ENCODE measurements at places on chromosomes 16 and 17.
A peak's percentile ranks its signal among the peaks of the same experiment; 100 is the strongest.

DNA sequence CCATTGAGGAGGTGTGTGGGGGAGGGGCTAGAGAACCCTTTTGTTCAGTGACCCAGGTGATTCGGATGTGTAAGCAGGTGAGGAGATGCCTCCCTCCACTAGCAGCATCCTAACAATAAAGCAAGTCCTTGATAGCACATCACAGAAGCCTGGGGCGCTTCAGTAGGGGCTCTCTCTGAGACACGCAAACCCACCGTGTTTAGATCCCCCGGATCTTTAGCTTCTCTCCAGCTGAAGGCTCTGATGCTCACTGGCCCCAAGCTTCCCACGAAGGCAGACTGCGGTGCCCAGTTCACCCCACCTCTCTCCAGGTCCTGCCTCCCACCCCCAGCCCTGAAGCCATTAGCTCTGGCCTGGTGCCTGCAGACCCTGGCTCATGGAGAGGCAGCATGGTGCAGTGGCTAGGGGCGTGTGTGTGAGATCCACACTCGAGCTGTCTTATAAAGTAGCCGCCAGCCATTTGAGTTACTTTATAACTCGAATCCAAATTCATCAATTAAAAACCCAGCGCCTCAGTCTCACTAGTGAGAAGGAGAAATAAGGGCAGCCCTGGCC lies 204.7 kb upstream of the TNRC6C start:
- no peak for DNase-seq

DNA sequence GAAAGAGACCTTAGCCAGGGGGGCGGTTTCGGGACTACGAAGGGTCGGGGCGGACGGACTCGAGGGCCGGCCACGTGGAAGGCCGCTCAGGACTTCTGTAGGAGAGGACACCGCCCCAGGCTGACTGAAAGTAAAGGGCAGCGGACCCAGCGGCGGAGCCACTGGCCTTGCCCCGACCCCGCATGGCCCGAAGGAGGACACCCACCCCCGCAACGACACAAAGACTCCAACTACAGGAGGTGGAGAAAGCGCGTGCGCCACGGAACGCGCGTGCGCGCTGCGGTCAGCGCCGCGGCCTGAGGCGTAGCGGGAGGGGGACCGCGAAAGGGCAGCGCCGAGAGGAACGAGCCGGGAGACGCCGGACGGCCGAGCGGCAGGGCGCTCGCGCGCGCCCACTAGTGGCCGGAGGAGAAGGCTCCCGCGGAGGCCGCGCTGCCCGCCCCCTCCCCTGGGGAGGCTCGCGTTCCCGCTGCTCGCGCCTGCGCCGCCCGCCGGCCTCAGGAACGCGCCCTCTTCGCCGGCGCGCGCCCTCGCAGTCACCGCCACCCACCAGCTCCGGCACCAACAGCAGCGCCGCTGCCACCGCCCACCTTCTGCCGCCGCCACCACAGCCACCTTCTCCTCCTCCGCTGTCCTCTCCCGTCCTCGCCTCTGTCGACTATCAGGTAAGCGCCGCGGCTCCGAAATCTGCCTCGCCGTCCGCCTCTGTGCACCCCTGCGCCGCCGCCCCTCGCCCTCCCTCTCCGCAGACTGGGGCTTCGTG lies at the start of gene MAPT:
Gene MAPT (plus strand): TSS at position 533 of the 763 bp plus-strand sequence. CDS start 67,784 bp downstream, outside the sequence.
- DNase-seq, result peak; percentile 95

DNA sequence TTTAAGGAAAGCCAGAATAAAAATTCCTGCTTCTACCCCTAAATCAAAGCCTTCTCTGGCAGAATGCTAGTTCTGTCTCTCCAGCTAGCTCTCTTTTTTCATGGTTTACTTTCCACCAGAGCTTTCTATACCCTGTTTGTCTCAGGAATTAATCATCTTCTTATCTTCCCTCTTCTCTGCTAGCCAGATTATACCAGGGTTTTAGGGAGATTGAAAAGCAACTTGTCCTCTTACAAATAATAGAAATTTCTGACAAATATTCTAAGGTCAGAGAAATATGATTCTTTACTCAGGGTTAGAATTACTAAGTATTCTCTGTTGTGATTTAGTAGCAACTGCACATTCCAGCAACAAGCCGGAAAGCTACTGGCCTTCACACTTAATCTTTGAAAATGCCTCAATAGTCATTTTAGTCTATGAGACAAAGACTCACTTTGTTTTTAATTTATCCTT lies 166.4 kb downstream of the TANC2 start:
- no peak for DNase-seq

- DNase-seq, result no peak
These were observed 326.8 kb upstream of the N4BP1 start for GRCh38 chr16:48936811-48937210.

DNA sequence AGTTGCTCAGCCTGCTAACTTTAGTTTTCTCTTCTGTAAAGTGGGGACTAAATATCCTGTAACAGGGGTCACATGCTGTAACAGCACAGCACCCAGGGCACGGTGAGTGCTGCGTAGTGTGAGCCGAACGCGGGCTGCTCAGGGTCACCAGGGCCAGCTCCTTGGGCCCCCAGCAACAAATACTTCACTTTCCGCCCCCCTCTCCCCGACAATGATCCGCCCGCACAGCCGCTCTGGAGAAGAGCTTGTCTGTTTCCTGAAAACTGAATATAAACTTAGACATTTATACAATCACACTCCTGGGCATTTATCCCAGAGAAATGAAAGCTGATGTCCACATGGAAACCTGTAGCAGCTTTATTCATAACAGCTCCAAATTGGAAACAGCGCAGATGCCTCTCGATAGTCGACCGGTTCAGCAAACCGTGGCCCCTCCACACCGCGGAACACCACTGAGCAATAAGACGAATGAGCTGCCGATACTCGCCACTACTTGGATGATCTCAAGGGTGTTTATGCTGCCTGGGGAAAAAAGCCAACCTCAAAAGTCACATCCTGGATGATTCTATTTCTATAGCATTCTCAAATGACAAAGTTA lies 267.2 kb downstream of the PARN start:
- DNase-seq, result no peak

DNA sequence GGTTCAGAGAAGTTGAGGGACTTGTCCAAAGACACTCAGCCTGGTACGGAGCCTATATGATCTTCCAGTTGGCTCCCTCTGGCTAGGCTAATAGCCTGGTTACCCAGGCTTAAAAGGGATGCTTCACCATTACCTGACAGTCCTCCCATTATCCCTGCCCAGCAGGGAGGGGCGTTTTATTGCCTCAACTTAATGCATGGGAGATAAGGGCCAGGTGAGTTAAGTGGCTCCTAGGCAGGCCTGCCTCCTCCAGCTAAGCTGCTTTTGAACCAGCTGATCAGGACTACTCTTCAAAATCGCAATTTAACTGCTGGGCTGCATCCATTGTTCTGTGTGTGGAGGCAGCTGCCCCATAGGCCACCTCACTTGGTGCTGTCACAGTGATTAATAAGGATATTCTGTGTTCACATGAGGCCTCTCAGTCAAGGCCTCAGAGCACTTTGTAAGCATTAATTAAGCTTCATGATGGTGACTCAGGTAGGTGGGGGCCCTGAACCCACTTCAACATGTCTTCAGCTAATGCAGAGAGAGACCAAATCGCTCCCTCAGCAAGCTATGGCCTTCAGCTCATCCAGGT lies 27.9 kb downstream of the SMPD3 start:
- no peak for DNase-seq

GRCh38 chr16:10824111-10824893 lies 5.7 kb upstream of the TVP23A start:
- no peak for DNase-seq

DNA sequence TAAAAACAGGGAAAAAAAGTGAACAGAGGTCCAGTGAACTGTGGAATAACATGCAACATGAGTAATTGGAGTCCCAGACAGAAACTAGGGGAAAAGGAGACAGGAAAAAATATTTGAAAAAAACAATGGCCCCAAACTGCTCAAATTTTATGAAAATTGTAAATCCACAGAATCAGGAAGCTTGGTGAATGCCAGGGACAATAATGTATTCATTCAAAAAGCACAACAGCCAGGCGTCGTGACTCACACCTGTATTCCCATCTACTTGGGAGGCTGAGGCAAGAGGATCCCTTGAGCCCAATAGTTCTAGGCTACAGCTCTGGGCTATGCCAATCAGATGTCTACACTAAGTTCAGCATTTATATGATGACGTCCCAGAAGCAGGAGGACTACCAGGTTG lies 23.7 kb downstream of the NCOR1 start:
- DNase-seq, result no peak

DNA sequence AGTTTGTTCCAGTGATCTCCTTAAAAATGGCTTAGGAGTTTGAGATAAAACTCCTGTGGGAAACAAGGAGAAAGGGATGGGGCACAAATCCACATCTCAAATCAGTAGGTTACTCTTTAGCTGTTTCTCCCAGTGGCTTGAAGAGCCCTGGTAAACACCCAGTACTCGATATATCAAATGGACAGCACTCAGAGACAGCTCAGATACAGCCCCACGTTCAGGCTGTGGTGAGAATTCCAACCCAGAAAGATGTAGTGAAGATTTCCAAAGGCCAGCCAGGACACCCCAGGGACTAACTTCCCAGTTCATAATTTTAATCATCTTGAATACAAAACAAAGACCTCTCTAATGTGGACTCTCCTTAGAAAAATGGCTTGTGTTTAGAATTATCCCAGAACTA lies 6.4 kb upstream of the VEZF1 start:
- DNase-seq, result no peak

GRCh38 chr17:7884581-7885366 lies 3.8 kb upstream of the CHD3 start:
- peak; percentile 20 for DNase-seq

DNA sequence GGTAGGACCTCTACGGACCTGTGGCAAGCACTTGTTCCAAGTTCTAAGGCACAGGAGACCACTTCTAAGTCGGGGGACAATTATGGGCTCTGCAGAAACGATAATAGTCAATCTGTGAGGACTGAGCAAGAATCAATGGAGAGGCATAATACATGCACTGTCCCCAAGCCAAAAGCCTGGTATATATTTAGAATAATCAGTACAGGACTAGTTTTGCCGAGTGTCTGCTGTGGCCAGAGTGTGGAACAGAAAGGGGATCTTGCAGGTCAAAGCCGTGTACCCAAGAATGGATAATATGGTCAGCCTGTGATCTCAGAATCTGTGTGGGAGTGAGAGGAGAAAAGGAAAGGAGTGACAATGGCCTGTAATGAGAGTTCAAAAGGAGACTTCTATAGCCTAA lies 80.2 kb upstream of the GNAO1 start:
- no peak for DNase-seq

DNA sequence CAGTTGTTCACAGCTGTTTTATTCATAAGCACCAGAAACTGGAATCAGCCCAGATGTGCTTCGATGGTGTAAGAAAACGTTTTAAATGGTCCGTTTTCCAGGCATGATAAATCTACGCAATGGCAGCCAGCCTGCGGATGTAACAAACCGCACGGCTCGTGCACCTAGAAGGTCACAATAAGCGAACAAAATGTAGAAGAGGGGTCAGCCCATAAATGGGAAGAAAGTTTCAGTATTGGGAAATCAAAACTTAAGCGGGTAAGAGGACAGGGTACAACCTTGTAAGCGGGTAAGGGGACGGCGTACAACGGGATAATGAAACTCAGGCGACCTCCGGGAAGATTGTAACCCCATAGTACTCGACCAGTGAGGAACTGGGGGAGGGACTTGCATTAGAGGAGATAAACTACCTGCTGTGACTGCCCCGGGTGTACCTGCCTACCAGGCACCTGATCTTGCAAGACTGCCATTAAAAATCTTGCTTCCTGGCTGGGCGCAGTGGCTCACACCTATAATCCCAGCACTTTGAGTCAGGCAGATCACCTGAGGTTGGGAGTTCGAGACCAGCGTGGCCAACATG lies 66.6 kb downstream of the ANKRD11 start:
- no peak for DNase-seq

DNA sequence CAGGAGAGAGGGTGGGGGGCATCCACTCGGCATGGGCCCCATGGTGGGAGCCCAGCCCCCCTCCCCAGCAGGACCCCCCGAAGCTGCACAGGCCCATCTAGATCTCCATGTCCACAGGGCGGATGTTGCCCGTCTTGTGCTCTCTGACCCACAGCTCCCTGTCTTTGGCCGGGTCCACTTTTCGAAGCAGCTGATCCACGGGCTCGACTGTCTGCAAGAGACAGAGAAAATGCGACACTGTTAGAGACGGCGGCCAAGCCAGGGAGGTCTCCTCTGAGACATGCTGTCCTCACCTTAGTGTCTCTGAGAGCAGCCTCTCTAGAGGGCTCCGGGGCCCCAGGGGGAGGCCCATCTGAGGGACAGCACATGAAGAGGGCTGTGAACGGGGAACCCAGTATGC lies 12.1 kb upstream of the RCVRN start:
- no peak for DNase-seq

GRCh38 chr17:27975146-27976011 lies 67.1 kb upstream of the NLK start:
- DNase-seq, result no peak

DNA sequence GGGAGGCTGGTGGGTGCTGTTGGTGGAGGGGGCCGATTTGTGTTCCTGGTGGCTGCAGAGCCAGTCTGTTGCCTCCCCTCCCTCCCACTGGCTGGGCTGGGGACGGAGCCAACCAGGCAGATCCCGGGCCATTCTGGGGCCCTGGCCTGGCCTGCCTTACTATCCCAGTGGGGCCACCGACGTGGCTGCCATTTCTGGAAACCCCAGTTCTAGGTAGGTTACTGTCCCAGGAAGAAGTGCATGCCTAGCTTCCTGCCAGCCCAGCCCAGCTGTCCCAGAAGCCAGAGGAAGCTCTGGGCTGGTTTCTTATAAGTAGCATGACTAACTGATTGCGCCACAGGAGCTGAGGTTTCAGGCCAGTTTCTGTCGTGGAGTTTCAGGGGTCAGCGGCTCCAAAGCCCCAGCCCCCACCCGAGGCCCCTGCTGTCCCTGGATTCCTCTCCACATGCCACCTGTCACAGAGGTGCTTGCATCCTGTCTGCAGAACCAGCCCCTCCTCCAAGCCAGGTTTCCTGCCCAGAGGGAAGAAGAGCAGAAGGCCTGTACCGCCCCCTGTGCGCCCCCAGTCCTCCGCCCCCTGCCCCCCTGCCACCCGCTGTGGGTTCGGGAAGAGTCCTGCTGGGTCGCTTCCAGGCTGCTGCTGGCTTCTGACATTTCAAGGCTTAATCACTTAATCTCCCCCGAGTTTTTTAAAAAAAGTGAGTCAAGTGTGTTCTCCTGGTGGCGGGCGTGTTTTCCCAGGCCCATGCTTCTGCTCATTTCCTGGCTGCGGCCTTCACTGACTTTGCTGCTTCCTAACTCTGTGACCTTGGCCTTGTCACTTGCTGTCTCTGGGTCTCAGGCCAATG lies 13.2 kb downstream of the IL4R start:
- DNase-seq, result peak; percentile 50

DNA sequence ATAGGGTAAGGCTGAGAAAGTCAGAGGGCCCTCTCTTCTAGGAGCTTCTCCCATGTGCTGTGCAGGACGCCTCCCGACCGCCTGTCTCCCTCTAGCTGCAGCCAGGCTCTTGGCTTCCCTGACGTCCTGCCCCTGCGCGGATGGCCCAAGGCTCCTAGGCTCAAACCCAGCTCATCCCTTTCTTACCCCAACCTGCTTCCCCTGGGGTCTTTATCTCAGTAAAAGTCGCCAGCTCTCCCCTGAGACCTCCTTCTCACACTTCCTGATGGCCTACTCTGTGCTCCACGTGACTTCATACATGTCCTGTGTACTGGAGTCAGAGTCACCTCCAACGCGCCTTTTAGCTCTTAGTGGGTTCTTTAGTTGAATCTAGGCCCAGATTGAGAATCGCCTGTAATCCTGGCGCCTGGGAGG lies 1.1 kb upstream of the ZNF747 start:
- peak; percentile 67 for DNase-seq

GRCh38 chr16:54633943-54634362 lies 296.7 kb upstream of the IRX5 start:
- peak; percentile 28 for DNase-seq

- no peak for DNase-seq
These were observed 8.2 kb downstream of the COTL1 start for GRCh38 chr16:84609563-84610177.
